ENCODE measurements at places on chromosomes 7 and 10. TPM values are rescaled to one million over a fixed set of nuclear protein-coding genes. Genes with fewer than 3 reads are reported as not detected.

Gene DDX50
- 40.8 TPM for total RNA-seq

DNA sequence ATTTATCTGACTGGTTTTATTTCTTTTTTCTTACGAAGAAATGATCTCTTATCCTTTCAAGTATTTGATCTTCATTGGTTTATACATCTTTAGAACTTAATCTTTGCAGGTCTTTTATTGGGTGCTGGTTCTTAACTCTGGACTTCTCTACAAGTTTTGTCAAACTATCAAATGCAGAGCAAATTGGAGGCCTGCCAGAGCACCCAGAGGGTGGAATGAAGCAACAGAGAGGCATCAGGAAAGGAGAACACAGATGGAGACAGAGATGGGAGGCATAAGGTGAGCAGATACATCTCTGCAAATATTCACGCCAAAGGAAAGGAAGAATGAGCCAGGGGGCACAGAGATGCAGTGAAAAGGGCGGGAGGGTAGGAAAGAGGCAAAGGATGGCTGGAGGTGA is 130.3 kb downstream of the PKD1L1 start:
- DNase-seq, result no peak

- DNase-seq, result no peak
These were observed 36.7 kb upstream of the MNX1 start for GRCh38 chr7:157047148-157047547.

DNA sequence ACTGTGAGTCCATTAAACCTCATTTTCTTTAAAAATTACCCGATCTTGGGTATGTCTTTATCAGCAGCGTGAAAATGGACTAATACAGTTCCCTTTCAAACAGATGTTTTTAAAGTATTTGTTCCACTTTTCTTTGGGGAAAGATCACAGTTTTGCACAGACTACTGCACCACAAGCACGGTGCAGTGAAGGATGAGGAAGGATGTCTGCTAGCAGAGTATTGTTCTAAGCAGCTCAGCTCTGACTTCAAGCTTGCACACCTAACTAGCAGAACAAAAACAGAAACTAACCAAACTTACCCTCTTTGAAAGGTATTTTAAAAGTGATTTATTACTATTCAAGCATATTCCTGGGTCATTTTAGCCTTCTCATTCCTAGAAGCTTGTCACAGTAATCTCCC is 20.0 kb downstream of the THNSL1 start:
- DNase-seq, result no peak

GRCh38 chr10:30775779-30776591 is 146.4 kb upstream of the LYZL2 start:
- DNase-seq, result no peak

- DNase-seq, result peak; percentile 32
These were observed 131.1 kb upstream of the RSU1 start for GRCh38 chr10:16948361-16948760.

DNA sequence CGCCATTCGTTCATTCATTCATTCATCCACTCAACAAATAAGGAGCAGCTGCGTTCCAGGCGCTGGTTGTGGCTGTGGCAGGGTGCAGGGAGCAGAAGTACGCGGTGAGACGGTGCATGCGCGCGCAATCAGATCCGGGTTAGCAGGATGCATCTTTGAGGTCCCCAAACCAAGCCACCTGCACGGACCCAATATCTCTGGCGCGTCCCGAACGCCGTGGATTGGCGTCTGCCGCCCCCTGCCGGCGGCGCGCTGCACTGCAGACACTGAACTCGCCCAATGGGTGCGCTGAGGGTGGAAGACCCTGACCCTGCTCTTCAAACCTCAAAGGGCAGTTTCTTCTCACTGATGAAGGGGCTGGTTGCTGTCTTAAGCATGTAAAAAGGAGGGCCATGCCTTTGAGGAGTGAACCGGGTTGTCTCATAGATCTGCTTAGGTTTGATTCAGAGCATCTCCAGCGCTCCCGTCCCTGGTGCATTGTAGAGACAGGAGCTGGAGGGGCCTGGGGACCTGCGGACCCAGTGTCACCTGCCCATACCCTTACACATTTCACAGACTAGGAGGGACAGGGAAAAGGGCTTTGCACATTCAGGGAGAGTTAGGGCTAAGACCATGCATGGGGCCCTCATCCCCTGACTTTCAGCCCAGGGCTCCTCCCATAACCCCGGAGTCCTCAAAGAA is 102.5 kb downstream of the RAMP3 start:
- DNase-seq, result peak; percentile 60

GRCh38 chr10:83849150-83849549 is 290.2 kb upstream of the GHITM start:
- no peak for DNase-seq

Gene GNAT3
- total RNA-seq, result not detected

DNA sequence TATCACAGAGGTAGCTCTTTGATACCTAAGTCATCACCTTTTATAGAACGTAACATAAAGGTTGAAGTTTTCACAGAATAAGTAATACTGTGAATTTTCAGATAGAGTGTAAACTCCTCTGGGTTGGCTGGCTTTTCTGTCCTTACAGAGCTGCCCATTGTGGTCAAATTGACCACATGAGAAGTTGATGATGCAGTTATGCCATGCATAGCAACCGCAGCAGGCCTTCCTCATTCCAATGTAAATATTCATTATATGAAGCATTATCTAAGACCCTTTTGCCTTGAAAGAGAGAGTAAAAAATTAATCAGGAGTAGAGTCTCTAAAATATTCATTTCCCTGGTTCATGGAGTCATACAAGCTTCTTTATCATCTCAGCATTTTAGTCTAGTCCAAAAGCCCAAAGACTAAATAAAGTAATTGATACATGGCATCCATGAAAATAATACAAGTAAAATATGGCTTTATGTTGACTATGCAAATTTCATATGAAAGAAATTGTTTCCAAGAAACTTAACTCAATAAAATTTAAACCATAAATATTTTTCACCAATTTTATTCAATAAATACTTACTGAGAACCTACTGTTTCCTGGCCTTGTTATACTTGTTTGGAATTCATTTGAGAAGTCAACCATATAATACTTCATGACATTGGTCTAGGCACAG is 516.4 kb downstream of the PCDH15 start:
- no peak for DNase-seq

DNA sequence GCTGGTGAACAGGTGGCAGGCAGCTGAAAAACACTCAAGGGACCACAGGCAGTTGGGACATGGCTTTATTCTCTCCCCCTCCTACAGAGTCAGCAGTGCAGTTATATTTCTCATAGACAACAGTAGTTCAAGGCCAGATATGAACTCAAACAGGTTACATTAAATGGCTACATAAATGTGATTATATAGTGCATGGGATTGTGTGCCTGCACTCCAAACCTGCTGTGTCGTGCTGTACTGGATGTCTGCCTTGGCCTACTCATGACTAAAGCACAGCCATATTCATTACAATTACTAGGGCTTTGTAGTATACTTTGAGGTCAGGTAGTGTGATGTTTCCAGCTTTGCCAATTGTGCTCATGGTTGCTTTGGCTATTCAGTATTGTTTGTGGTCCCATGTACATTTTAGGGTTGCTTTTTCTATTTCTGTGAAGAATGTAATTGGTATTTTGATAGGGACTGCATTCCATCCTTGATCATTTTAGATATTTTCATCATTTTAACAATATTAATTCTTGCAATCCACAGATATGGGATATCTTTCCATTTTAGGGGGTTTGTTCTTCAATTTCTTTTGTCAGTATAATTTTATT is 393.6 kb downstream of the CNTNAP2 start:
- DNase-seq, result no peak

Gene FAM237B
- not detected for total RNA-seq

- no peak for DNase-seq
These were observed 13.8 kb downstream of the SUFU start for GRCh38 chr10:102517553-102517952.

- DNase-seq, result no peak
These were observed 32.1 kb downstream of the ELMO1 start for GRCh38 chr7:37416378-37417106.

DNA sequence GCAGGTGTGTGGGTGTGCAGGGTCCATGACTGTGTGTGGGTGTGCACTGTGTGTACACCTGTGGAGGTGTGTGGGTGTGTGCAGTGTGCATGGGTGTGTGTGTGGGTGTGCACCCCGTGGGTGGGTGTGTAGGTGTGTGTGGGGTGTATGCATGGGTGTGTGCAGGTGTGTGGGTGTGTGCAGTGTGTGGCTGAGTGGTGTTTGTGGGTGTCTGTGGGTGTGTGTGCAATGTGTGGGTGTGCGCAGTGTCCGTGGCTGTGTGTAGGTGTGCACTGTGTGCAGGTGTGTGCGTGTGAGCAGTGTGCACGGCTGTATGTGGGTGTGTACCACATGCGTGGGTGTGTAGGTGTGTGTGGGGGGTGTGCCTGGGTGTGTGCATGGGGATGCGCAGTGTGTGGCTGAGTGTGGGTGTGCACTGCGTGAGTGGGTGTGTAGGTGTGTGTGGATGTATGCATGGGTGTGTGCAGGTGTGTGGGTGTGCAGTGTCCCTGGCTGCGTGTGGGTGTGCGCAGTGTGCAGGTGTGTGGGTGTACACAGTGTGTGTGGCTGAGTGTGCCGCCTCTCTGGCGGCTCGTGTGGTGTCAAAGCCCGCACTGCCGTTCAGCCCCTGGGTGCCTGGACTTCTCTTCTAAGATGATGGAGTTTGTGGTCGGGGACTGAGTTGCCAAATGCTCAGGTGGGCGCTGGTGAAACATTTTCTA is 208.3 kb downstream of the DNAJB6 start:
- DNase-seq, result no peak

Gene IDI2
- not detected for total RNA-seq

Gene FKBP6
- not detected for total RNA-seq

GRCh38 chr7:153607354-153607753 is 444.8 kb upstream of the DPP6 start:
- DNase-seq, result no peak

DNA sequence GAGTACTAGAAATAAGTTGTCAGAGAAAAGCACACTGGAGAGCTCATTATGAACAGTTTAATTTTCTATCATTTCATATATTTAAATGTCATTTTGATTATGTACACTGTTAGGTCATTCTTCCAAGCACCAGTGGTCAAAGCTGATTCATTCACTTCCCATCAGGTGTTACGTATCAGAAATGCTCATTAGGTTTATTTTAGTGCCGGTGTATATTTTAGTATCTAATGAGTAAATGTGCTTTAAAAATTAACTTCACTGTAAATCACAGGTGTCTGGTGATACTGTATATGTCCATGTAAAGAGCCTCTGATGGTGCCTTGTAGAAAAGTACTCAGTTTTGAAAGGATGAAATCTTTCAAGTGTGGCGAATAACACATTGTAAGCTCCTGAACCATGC is 3.5 kb downstream of the DMTF1 start:
- DNase-seq, result no peak

Gene ZNF800
- total RNA-seq, result 67.2 TPM

Gene SH2D4B
- total RNA-seq, result 0.18 TPM

- no peak for DNase-seq
These were observed 15.9 kb downstream of the DYNC1I1 start for GRCh38 chr7:95788258-95788657.

DNA sequence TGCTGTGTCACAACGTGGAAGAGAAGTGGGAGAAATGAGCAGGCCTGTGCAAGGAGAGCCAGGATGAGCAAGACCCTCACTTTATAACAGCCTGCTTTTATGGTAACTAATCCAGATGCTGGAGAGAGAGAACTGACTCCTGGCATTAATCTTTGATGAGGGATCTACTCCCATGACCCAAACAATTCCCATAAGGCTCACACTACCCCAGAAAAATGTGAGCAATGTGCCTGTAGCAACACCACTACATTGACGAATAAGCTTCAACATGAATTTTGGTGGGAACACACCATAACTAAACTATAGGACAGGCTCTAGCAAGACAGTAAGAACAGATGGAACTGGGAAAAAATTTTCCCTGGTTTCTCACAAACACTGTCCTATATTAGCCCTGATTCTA is 173.6 kb upstream of the PRSS58 start:
- no peak for DNase-seq

Gene ADAMTS14
- not detected for total RNA-seq

DNA sequence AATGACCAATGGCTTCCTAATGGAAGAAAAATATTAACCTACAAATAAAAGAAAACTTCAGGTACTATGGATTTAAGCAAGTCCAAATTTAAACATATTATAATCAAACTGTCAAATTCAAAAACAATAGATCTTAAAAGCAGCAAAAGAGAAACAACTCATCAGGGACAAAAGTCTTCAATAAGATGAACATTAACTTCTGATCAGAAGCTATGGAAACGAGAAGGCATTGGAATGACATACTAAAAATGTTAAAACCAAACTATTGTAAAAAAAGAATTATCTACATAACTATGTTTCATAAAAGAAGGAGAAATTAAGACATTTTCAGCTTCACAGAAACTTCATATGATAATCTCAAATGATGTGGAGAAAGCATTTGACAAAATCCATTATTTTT is 334.7 kb downstream of the ANKRD7 start:
- no peak for DNase-seq

Gene NAT16
- not detected for total RNA-seq

Gene MYO1G
- total RNA-seq, result 245 TPM

Gene NPSR1
- not detected for total RNA-seq

DNA sequence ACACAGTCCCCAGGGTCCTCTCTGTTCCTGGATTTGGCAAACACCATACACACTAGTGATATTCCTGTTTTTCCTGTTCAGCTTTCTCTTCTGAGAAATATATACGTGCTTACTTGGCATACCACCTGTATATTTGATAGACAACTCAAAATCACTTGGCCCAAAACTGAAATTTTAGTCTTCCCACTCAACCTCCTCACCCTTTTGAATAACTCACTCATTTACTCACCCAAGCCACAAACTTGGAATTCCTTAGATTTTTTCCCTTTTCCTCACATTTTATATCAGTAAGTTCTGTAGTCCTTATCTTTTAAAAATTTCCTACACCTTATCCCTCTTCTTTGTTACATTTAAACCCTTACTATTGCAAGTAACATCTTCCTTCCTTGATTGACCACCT is 143.4 kb downstream of the PPP1R3A start:
- DNase-seq, result no peak

Gene ATP6V0E2
- 38.5 TPM for total RNA-seq

- DNase-seq, result no peak
These were observed 62.2 kb downstream of the ZEB1 start for GRCh38 chr10:31381171-31381570.

DNA sequence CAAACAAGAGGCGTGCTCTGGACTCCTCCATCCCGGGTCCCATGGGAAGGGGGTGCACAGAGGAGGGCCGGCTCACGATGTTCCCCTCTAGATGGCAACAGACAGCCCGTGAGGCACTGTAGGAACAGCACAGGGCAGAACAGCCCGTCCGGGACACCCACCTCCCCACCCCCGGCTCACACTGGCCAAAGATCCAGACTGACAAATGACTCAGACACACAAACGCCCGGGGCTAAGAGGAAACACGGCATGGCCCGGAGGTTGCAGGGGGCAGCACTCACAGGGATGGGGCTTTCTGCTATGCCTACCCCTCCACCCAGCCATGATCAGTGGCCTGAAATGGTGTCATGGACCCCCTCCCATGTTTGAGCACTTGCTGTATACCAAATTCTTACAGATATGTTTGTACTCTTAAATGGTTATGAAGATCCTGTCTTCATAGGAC is 4.9 kb upstream of the ELN start:
- DNase-seq, result no peak

Gene MRLN
- 0.35 TPM for total RNA-seq

Gene FGFR2
- 0.31 TPM for total RNA-seq

- DNase-seq, result no peak
These were observed 133.7 kb upstream of the SH2B2 start for GRCh38 chr7:102152672-102153598.
